ENCODE measurements at places on chromosomes 4 and X.

GRCh38 chrX:107445146-107445545 lies 4.3 kb upstream of the FRMPD3 start:
- no peak for DNase-seq

DNA sequence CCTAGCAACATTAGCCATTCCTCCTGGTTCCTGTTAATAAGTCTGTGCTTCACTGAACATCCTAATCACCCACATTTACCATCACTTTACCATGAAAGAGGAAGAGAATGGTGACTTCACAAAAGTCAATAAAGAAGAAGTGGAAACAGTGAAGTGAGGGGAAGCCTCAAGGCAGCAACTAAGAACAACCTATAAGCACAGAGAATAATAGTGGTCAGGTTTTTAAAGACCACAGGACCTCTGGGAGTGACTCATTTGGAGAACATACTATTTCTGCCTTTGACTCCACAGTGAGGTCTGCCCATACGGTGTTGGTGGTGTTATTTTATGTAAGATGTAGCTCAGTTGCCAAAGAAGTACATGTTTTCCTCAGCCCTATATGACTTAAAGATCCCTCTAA lies 86.0 kb upstream of the TET2 start:
- DNase-seq, result no peak

- no peak for DNase-seq
Measured at GRCh38 chr4:186931519-186931918, 207.9 kb upstream of the FAT1 start.

DNA sequence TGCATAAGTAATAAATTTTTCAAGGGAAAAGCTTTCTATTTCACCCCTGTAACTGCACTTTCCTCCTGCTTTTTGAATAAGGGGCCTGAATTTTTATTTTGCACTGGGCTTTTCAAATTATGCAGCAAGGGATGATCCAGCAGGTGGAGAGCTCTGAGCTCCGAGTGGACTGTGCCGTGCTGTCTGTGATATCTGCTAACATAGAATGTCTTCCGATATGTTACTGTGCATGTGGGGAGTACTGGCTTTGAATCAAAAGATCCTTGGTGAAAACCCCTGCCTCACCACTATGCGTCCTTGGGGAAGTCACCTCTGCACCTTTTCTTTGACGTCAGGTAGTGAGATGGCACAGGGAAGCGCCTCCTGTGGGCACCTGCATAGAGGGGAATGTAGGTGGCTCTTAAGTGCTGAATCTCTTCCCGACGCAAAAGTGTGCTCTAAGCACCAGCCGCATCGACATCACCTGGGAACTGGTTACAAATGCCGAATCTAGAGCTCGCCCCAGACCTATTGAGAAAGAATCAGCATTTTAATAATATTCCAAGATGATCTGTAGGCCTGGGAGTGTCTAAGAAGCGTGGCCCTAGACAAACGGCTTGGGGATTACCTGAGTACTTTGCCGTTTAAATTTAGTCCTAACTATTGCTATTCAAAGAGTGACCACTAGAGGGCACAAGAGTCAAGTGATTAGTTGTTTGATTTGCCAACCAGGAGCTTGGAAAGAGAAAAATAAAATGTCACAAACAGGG lies 19.2 kb upstream of the WFS1 start:
- no peak for DNase-seq

DNA sequence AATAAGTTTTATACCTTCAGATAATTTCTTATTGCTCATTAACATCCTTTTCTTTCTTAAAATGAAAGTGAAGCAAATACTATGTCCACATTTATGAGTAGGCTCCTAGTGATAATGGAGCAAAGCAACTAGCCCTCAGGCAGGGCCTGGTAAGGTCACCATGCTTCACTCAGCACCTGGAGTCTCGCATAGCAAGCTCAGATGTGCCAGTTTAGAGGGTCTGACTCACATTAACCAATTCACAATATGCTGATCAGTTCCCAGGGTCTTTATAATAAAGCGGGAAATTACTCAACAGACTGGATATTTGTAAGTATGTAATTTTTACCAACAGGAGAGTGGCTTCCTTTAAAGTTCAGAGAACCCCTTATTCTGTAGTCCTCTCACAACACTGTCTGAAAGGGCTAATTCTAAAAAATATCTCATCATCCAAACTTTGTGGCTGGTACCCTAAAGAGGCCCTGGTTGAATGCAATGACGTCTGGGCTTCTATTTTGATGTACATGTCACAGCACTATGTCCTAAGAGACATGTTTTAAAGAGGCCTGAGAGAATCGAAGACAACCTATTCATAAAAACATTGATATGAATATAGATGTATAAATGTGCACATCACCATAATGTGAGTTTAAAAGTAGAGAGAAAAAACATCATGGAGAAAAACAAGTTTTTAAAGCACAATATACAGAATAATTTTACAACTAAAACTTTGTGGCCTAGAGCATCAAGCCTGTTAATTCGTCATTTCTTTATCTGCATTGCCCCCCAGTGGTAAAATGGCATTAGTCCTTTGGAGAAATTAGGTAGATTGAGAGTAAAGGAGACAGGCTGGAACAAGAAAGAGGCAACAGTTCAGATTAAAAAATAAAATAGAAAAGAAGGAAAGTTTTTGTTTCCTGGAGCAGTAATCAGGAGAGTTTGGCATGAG lies 44.3 kb downstream of the IL21 start:
- DNase-seq, result no peak

DNA sequence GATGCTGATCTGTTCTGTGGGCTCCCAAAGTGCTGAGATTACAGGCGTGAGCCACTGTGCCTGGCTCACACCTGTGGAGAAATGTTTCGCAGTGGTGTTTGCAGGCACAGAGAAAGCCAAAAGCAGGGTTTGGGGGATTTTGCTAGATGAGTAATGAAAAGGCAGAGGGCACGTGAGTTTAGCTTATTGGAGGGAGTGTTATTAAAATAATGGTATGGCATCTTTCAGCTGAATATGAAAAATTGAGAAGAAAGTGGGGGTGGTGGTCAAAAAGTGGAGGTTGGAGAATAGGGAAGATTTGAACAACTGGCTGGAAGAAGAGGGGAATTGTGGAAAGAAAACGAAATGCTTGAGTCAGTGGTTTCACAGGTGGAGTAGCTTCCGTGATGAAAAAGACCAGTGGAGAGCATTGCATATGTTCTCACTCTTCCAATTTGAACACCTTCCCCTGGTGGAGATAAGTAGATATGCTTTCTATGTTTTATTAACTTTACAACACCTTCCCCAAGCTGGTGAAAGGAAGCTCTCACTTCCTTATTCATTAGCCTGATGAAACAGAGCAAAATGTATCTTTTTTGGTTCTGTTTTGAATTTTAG lies 1.1 kb upstream of the CHST7 start:
- DNase-seq, result no peak

- DNase-seq, result no peak
Measured at GRCh38 chr4:21413807-21414370, 534.7 kb downstream of the KCNIP4 start.

GRCh38 chr4:10091531-10092181 lies 24.9 kb downstream of the WDR1 start:
- DNase-seq, result peak; percentile 16

- no peak for DNase-seq
Measured at GRCh38 chr4:11366859-11367258, 61.8 kb downstream of the HS3ST1 start.

DNA sequence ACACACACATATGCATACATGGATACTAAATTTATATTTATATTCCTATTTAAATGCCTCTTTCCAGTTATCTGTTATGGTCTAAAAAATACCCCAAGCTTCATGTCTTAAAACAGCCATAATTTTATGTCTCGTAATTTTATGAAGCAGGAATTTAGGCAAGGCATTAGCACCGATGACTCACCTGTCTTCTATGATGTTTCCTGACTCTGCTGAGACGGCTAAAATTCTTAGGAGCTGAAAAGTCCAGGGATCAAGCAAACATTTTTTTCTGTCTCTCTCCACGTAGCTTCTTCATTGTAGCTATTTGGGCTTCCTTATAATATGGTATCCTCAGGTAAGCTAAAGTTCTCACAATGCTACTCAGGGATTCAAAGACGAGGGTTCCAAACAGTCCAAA lies 930.3 kb downstream of the STIM2 start:
- DNase-seq, result no peak

DNA sequence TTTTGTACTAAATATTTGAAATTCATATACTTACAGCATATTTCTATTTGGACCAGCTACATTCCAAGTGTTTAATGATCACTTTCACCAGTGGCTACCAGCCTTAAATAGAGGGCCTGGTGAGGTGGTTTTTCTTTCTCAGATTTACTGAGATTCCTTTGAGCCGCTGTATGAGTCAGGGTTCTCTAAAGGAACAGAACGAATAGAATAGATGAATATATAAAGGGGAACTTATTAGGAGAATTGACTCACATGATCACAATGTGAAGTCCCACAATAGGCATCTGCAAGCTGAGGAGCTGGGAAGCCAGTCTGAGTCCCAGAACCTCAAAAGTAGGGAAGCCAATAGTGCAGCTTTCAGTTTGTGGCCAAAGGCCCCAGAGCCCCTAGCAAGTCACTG lies 146.2 kb upstream of the TLL1 start:
- no peak for DNase-seq

All from left ventricle myocardium inferior (tissue), 1 donor.